ENCODE measurements at places on chromosomes 16 and 17.

GRCh38 chr16:53611179-53611696, 92.4 kb downstream of the RPGRIP1L start:
- DNase-seq: no peak

DNA sequence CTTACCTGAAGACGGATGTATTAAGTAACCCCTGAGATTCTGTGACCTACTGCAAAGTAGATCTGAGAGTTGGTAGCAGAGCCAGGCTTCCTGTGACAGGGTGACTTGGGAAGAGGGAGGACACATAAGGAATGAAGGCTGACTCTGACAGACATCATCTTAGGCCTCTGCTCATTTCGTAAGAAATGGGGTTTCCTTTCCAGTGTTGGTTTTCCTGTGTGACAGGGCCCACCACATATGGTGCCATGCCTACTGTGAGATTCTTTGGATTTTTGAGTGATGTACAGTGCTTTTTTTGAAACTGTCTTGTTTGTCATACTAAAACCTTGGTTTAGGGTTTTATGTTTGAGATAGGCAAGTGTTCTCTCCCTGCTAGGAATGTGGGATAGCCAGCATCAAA, 12.7 kb downstream of the LIG3 start:
- DNase-seq: no peak

- no peak for DNase-seq
These were observed 454.5 kb downstream of the CDH11 start for GRCh38 chr16:64667334-64667877.

- no peak for DNase-seq
These were observed 112.1 kb downstream of the UTP18 start for GRCh38 chr17:51372345-51373004.

DNA sequence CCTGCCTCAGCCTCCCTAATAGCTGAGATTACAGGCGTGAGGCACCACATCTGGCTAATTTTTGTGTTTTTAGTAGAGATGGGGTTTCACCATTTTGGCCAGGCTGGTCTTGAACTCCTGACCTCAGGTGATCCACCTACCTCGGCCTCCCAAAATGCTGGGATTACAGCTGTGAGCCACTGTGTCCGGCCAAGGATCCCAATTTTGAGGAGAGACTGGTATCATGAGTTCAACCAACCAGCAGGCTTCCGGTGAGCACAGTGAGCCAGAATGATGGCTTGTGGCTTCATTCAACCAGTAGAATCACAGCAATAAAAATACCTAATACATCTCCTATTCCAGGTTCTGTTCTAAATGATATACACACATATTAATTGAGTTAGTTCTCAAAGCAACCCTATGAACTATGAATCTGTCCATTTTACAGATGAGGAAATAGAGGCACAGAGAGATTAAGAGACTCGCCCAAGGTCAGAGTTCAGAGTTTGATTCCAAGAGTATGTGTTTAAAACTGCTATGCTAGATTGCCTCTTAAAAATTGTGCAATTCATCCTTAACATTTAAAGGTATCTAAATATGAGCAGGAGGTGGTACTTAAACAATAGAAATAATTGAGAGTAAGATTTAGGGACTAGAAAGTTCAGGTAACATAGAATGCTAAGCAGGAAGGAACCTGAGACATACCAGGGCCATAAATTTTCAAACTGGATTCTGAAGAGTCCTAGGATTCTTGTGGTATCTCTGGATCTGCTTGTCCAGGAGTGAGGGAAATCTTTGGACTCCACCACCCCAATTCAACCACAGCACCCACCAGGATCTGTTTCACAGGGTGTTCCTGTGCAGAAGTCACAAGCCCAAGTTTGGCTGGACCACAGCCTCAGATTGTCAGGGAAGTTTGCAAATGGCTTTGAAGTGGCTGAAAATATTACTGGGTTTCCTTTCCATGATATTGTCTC, 25.1 kb downstream of the CCDC42 start:
- no peak for DNase-seq

DNA sequence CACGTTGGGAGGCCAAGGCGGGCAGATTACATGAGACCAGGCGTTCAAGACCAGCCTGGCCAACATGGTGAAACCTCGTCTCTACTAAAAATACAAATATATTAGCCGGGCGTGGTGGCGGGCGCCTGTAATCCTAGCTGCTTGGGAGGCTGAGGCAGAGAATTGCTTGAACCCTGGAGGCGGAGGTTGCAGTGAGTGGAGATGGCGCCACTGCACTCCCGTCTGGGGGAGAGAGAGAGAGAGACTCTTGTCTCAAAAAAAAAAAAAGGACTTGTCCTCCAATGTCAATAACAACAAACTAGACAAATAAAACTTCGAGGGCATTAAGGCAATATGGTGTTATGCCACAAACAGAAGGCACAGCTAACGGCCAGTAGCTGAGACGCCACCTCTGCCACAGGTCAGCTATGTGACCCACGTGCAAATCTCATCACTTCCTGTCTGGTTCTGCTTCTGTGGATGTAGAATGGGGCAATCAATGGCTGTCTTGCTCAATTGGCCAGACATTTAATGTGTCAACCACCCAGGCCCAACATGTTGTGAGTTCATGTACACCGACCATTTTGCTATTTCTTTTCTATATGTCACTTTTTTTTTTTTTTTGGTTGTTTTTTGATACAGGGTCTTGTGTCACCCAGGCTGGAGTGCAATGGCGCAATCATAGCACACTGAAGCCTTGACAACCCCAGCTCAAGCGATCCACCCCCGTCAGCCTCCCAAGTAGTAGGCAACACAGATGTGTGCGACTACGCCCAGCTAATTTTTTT, 834 bp upstream of the TXNDC11 start:
- DNase-seq: no peak

DNA sequence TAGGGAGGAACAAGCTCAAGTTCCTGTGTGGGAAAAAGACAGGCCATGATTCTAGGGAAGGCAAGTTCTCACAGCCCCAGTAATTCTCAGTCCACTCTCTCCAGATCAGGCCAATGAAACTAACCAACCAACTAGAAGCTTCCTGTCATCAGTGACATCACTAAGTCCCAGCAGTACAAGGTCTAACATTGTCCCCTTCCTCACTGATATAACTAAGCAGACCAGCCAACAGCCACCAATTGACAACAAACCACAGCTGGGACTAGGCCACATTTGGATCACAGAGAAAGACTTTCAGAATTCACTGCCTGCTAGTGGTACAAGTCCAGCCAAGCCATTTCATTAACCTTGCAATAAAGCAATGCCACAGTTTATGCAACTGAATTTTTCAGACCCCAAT, 94.0 kb downstream of the CACNG1 start:
- DNase-seq: no peak

- DNase-seq: no peak
These were observed 5.8 kb downstream of the ARMC7 start for GRCh38 chr17:75115555-75115954.

DNA sequence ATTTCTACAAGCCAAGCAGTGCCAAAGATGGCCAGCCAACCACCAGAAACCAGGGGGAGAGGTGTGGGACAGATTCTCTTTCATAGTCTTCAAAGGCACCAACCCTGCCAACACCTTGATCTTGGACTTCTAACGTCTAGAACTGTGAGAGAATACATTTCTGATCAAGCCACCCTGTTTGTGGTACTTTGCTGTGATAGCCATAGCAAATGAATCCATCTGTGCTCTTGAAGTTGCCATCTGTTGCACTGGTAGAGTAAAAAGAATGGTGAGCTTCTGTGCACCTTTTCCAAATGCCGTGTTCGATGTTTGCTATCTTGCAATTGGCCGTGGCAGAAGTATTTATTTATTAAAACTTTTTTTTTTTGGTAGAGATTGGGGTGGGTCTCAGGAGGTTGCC, 16.7 kb upstream of the ADGRG1 start:
- DNase-seq: no peak

DNA sequence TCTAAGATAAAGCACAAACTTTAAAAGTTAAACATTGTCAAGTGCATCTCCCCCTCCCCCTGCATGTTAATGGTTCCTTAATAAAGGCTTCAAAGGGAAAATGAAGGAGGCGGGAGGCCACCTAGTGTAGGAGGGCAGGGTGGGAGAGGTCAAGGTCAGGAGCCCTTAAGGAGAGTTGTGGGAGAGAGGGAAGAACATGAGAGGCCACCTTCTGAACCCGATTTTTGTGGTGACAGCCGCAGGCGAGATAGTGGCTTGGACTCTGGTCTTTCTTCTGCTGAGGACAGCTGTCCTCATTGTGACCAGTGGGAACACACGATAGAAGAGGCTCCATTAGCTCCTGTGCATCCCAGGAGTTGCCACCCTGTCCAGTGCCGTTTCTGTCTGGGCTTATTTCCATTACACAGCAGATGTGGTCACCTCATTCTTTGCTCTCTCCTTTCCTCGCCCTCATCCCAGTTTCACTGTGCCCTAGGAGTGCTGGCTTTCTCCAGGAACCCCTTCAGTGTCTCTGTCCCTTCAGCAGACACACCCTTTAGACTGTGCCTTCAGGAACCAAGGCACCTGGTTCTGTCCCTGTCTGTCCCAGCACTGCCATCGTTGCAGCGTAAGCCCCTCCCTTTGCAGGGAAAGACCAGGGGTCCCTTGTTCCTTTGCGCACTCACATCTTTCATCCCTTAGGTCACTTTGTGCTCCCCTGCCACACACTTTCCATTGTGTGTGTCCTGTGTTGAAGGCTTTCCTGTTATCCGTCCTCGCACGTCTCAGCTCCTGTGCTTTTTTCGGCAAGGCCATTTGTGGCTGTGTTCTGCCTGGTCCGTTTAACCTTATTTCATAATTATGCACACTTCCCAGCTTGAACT, 7.5 kb downstream of the SEC14L1 start:
- DNase-seq: no peak

DNA sequence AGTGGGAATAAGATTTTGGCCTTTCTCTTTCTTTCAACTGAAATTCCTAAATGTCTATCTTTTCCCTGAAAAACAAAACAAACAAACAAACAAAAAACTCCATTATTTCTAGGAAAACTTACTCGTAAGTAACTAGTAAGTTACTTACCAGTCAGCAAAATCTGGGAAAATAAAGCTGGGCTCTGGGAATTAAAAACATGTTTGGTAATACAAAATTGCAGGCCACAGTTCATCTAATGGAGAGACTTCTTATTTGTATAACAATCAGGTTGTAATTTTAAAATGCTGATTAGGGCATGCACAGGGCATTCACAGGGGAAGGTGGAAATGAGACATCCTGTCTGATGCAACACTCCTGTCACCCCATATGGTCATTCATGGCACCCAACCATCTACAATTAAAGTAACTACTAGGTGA, 3.8 kb upstream of the WIPI1 start:
- no peak for DNase-seq

- no peak for DNase-seq
These were observed 605.2 kb downstream of the KCNJ2 start for GRCh38 chr17:70774339-70775117.

GRCh38 chr17:68352041-68352440, 60.7 kb downstream of the ARSG start:
- DNase-seq: no peak

DNA sequence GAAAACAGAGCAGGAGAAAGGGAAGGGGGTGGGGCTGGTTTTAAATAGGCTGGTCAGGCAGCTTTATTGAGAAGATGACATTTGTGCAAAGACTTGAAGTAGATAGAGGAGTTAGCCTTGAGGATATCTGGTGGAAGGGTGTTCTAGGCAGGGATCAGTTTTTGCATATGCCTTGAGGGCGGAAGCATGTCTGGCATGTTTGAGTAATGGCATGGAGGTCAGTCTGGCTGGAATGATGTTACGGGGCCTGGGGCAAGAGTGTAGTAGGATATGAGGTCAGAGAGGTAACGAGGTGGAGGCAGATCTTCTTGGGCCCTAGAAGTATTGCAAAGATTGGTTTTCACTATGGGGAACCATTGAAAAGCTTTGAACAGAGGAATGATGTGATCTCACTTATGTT, 4.8 kb downstream of the RABEP1 start:
- DNase-seq: no peak

- no peak for DNase-seq
These were observed 14.5 kb upstream of the MTSS2 start for GRCh38 chr16:70700101-70701020.

- DNase-seq: no peak
These were observed 21.0 kb downstream of the GLG1 start for GRCh38 chr16:74585846-74586443.

All from stimulated activated CD8-positive, alpha-beta memory T cell treated with anti-CD3 and anti-CD28 coated beads, Interleukin-7, amount 100 ng/mL, for 1 hour (primary cell).